ENCODE measurements at places on chromosomes 13 and 19. TPM values are rescaled to one million over a fixed set of nuclear protein-coding genes. Genes with fewer than 3 reads are reported as not detected.
A peak's percentile ranks its signal among the peaks of the same experiment; 100 is the strongest.

DNA sequence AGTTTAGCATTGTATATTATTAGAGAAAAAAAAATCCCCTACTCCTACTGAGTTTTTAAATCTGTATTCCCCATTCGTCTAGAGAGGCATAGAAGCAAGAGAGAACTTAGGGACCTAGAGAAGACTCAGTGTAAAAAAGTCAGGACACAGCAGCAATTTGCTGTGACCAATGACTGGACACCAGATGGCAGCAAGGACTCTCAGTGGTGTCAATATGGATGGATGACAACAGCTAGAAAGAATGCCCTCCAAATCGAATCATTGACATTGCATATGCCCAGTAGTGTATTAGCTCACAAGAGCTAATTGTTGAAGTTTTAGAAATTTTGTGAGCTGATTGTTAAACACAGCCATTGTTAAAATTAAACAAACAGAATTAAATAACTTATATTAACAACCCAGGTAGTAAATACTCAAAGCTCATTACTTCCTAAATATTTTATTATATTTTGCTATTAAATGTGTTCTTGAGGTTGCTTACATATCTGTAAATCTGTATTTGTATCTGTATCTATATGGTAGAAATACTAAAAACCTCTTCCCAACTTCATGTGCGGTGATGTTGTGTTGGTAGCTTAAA, 43.9 kb downstream of the SIAH3 start:
- H3K4me3 ChIP-seq, result no peak overlapping the region
- no peak for DNase-seq
- H3K36me3 ChIP-seq, result no peaks in the 10 kb centered on the region
- H3K27ac ChIP-seq, result no peak overlapping the region
- H3K27me3 ChIP-seq, result no peaks in the 10 kb centered on the region

The KIRREL2 gene
- total RNA-seq, result not detected

- no peaks in the 10 kb centered on the region for H3K4me1 ChIP-seq
- no peak overlapping the region for H3K4me3 ChIP-seq
- DNase-seq, result no peak
- H3K36me3 ChIP-seq, result no peaks in the 10 kb centered on the region
- no peak overlapping the region for H3K27ac ChIP-seq
Observed at GRCh38 chr13:50306156-50306555, 290.9 kb downstream of the KCNRG start.

DNA sequence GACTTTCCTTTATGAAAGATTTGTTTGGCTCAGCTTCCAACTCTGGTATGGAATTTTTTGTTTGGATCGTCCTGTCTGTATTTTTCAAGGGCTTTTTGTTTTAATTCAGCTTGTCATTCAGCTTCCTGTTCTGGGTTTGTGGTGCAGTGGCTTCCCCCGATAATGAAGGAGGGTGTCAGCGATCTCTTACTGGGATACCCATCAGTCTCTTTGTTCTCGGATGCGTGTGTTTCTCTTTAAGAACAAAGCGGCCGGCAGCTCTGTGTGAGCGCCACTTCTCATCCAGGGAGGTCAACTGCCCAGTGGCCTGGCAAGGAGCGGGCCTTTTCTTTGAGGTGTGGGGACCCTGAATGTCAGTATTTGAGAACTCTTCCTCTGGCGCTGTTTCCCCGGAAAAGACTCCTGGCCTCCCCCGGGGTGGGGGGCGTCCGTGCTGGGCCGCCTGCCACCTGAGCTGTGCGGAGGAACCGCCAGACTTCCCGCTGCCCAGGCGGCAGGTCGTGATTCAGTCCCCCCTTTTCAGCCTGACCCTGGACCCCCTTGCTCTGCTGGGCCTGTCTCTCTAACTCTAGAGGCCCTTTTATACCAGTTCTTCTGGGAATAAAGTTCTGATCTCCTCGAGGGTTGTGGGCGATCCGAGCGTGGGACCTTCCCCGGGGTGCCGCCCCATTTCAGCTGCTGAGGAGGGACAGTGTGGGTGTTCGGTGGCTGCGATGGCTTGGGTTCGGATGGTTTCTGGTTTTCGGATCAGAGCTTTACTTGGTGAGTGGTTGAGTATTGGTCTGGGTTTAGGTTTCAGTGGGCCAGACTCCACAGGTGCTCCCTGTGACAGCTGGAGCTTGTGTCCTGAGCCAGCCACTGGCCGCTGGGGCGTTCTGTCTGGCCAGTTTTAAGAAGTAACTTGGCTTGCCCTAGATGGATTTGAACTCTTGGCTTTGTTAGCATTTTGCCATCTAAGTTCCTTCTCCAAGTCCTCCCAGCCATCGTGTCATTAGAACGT, 3.4 kb downstream of the SF3A2 start:
- no peak for DNase-seq
- H3K27ac ChIP-seq, result peak overlapping the region; percentile 36
- H3K36me3 ChIP-seq, result peaks cover 21% of the 10 kb centered on the region
- no peaks in the 10 kb centered on the region for H3K27me3 ChIP-seq

DNA sequence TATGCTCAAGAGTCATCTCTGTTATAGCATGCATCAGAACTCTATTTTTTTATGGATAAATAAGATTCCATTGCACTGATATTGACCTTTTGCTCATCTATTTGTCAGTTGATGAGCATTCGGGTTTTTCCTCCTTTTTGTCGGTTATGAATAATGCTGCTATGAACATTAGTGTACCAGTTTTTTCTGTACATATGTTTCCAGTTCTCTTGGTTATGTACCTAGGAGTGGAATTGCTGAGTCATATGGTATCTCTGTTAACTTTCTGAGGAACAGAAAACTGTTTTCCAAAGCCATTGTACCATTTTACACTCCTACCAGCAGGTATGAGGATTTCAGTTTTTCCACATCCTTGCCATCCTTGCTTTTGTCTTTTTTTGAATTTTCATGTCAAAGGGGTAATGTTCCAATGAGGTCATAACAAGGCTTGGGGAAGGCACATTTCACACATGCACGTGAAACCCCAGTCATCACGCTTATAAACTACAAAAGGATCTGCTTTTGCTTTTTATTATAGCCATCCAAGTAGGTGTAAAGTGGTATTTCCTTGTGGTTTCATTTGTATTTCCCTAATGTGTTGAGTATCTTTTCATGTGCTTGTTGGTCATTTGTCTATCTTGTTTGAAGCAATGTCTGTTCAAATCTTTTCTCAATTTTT, 14.6 kb downstream of the KBTBD7 start:
- no peak overlapping the region for H3K27ac ChIP-seq
- no peaks in the 10 kb centered on the region for H3K36me3 ChIP-seq
- no peaks in the 10 kb centered on the region for H3K27me3 ChIP-seq
- DNase-seq, result no peak
- no peak overlapping the region for H3K4me3 ChIP-seq
- no peaks in the 10 kb centered on the region for H3K4me1 ChIP-seq

The ZNF625 gene
- 4.0 TPM for total RNA-seq

GRCh38 chr13:27379694-27380641, 44.5 kb upstream of the GTF3A start:
- peaks cover 10% of the 10 kb centered on the region for H3K27me3 ChIP-seq
- no peak for DNase-seq
- H3K4me3 ChIP-seq, result no peak overlapping the region
- H3K27ac ChIP-seq, result no peak overlapping the region

DNA sequence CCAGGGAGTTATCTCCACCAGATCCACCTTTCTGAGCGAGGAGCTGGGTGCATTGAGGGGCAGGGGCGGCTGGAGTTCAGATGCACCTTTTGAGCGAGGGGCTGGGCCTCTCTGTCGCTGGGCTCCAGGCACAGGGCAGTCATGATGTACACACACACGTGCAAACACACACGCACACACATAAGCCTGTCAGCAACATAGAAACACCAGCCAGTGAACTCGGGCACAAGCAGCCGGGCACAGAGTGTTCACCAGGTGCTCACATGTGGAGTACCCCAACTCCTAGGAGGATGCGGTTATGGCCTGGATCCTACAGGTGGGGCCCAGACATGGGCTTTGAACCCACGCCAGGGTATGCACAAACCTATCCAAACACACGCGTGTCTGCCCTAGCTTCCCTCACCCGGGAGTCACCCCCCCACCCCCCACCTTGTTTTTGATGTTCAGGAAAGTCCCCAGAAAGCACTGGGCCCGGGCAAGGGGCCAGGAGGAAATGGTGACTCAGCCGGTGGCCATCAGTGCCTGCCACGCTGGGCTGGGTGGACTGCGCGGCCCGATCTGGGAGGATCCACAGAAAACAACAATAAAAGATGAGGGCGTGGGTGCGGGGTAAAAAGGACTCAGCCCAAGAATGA, 13.3 kb downstream of the ARRDC2 start:
- peak overlapping the region; percentile 93 for H3K27ac ChIP-seq
- peak overlapping the region; percentile 15 for H3K4me3 ChIP-seq
- peaks cover 83% of the 10 kb centered on the region for H3K4me1 ChIP-seq
- no peaks in the 10 kb centered on the region for H3K27me3 ChIP-seq
- H3K36me3 ChIP-seq, result no peaks in the 10 kb centered on the region

The PLEKHJ1 gene
- total RNA-seq, result 62.6 TPM

The OR7D2 gene
- total RNA-seq, result not detected

GRCh38 chr19:10861103-10861651, 10.2 kb upstream of the CARM1 start:
- DNase-seq, result no peak
- H3K27me3 ChIP-seq, result no peaks in the 10 kb centered on the region
- no peaks in the 10 kb centered on the region for H3K36me3 ChIP-seq
- H3K4me3 ChIP-seq, result no peak overlapping the region

DNA sequence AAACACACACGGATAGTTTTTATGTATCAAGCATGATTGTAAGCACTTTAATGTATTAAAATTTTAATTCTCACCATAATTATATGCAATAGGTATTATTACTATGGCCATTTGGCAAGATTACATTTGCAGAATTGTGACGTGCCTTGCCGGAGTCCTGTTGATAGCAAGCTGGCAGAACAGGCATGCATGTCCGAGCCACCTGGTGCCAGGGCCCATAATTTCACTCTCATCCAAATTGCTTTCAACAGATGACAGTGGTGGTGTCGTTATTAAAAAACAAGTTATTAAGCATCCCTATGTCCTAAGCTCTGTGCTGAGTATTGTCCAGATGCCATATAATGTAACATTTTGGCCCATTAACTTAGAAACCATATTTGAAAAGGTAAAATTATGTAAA, 374.3 kb downstream of the FOXO1 start:
- H3K4me1 ChIP-seq, result no peaks in the 10 kb centered on the region
- H3K27me3 ChIP-seq, result no peaks in the 10 kb centered on the region

DNA sequence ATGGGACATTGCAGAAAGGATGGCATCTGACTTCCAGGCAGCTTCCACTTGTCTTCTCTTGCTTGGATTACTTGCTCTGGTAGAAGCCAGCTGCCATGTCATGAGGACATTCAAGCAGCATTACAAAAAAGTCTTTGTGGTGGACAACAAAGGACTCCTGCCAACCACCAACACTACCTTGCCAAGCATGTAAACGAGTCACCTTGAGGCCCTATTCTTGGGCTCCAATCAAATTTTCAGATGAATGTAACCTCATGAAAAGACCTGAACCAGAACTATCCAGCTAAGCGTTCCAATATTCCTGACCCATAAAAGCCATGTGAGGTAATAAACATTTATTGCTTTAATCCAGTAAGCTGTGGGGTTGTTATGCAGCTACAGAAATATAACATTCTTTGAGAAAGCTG, 12.5 kb downstream of the PROSER1 start:
- H3K27me3 ChIP-seq, result no peaks in the 10 kb centered on the region
- H3K4me3 ChIP-seq, result no peak overlapping the region
- peaks cover 66% of the 10 kb centered on the region for H3K36me3 ChIP-seq
- H3K4me1 ChIP-seq, result peaks cover 20% of the 10 kb centered on the region

The MTUS2 gene
- total RNA-seq, result not detected

The FUT1 gene
- 3.2 TPM for total RNA-seq

The WDR88 gene
- not detected for total RNA-seq

DNA sequence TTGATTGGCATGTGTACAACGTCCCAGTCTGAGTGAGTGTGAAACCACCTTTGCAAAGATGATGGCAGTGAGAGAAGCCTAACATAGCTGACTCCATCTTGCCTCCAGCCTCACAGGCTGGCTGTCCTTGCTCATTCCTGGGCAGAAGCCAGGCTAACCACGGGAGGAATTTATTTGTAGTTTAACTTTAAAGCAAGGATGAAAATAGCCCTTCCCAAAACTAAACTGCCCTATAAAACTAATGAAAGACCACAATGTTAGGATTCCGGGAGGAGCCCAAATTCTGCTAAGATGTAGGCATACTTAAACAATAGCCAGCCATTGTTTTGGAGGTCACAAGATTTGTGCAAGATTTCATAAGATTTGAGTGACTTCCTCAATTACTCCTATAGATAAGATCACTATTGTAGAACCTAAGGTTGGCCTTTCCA, 96.6 kb upstream of the LSM14A start:
- H3K4me3 ChIP-seq, result no peak overlapping the region
- H3K36me3 ChIP-seq, result no peaks in the 10 kb centered on the region
- H3K4me1 ChIP-seq, result no peaks in the 10 kb centered on the region
- no peak overlapping the region for H3K27ac ChIP-seq

DNA sequence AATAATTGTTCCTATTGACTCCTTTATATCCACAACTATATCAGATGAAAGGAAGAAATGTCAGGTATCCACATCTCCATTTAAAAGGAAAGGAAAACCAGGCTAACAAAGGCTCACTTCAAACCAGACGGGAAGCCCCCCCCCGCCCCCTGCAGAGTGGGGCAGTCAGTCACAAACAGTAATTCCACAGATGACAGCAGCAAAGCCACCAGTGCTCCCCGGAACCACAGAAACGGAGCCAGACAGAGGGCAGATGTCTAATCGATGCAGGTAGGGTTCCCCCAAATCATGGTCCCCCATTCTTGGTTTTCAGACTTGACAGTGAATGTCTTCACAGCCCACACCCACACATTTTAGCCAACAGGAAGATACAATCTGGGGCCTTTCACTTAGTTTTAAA, 100.8 kb downstream of the STK24 start:
- H3K36me3 ChIP-seq, result peaks cover 41% of the 10 kb centered on the region
- H3K27ac ChIP-seq, result peak overlapping the region; percentile 40
- H3K4me3 ChIP-seq, result no peak overlapping the region
- peaks cover 52% of the 10 kb centered on the region for H3K4me1 ChIP-seq
- DNase-seq, result no peak
